ENCODE measurements at places on chromosomes 1 and 21.

GRCh38 chr1:68211761-68212380, 20.5 kb downstream of the WLS start:
- no peak for DNase-seq

GRCh38 chr1:230157420-230158390, 90.7 kb downstream of the GALNT2 start:
- no peak for DNase-seq

- no peak for DNase-seq
These were observed 673.0 kb downstream of the USP25 start for GRCh38 chr21:16402752-16403151.

DNA sequence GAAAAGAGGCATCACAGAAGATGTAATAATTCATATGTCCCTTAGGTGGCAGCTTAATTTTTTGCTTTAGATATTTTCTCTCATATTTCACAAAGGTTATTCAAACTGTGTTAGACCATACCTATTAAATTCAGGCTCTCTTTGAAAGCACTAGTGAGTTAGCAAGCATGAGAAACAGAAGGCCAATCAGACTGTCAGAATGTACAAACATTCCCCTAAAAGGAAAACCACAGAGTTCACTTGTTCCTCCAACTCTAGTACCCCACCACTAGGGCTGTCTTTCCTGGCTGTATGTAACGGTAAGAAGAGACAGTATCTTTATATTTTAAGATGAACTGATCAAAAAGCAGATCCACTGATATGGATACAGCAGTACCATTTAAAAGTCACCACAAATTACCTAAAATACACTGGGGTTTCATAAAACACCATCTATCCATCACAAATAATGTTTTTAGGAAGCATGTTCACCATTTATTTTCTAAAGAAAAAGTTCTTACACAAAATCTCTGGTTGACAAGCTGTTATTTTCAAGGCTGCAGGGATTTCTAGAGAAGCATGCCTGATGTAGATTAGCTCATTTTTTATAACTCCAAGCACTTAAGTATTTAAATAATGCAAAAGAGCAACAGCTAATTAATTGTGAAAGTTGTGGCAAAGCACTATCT, 1.8 kb downstream of the ARPC5 start:
- DNase-seq = no peak

DNA sequence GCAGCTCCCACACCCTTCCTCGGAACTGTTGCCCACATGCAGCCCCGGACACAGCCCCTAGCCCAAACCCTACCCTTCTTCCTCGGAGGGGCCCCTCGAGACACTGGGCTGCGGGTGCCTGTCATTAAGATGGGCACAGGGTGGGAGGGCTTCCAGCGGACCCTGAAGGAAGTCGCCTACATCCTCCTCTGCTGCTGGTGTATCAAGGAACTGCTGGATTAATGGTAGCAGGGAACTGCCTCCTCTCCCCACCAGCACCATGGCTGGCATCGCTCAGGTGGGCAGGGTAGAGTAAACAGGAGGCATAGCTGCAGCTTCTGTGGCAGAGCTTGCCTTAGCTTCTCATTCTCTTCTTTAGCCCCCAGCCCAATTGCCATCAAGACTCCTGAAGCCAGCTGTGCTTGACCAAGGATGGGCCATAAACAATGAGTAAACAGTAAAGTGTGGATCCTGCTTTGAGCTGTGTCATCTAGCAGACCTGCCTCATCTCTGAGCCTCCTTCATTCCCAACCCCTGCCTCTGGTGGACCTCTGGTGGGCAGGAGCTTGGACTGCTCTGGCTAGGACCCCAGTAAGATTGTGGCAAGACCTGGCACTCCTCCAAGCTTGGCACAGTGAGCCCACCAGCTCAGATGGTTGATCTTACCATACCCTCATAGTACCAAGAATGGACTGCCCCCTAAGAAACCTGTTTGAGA, at the start of gene LENEP:
TSS of gene LENEP (plus strand) at position 15 of the 697 bp plus-strand sequence. CDS start at position 37, 22 bp downstream.
- no peak for DNase-seq

DNA sequence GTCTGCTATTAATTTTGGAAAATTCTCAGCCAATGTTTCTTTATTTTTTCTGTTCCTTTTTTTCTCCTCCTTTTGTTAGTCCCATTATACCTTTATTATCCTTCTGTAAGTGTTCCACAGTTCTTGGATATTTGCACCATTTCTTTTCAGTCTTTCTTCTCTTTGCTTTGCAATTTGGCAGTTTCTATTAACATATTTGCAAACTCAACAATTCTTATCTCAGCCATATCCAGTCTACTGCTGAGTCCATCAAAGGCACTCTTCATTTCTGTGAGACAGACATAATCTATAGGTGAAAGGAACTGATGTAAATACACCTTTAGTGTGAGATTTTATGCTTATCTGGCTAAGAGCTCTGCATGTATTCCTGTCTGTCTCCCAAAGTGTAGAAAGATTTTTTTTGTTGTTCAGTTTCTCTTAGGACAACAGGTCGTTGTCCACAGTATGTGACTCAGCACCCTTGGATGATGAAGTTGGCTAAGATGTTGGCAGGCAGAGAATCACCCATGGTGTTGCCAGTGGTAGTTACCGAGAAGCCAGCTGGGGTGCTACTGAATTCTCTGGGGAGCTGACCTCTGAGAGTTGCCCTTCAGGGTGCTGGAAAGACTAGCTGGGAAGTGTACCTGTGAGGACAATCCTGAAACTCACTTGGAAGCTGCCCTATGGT, 38.4 kb downstream of the LEPR start:
- no peak for DNase-seq

All from stimulated activated CD8-positive, alpha-beta memory T cell treated with anti-CD3 and anti-CD28 coated beads, Interleukin-4, amount 100 ng/mL, for 1 hour (primary cell).